ENCODE measurements at places on chromosomes 5 and 9.

GRCh38 chr5:18403141-18403540 is 768.9 kb downstream of the TAF11L14 start:
- no peak for DNase-seq

DNA sequence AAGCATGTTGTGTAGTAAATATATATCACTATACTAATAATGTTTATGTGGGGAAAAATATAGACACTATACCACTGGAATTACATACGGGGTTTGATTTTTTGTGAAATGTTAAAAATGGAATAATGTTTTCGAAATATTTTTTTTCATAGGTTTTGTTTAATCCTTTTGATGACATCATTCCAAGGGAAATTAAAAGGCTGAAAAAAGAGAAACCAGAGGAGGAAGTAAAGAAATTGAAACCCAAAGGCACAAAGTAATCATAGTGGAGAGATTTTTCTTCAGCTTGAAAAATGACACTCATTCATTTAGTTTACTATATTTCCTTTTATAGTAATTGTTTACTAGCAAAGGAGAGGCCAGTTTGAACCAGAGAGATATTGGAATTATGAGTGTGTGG is 17.6 kb downstream of the CWC27 start:
- DNase-seq = no peak

GRCh38 chr9:133230093-133230492 is 21.0 kb upstream of the OBP2B start:
- DNase-seq = no peak

- DNase-seq = no peak
These were observed 108.6 kb downstream of the TRIO start for GRCh38 chr5:14251733-14252132.

DNA sequence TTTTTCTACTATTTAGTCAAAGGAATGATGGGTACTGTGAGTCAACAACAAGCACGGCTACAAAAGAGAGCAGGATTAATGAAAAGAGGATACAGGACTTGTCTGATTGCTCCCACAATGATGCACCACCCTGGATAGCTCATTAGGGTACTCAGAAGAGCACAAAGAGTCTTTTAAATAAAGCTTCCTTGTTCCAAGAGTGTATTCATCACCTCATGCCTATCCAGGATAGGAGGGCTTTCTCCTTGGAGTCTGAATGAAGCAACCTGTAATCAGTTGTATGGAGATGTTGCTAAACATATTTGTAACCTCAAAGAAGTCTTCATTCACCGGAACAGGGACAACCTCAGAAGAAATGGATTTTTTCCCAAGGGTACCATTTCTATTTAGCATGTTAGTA is 219.5 kb upstream of the TMEM161B start:
- DNase-seq = no peak

DNA sequence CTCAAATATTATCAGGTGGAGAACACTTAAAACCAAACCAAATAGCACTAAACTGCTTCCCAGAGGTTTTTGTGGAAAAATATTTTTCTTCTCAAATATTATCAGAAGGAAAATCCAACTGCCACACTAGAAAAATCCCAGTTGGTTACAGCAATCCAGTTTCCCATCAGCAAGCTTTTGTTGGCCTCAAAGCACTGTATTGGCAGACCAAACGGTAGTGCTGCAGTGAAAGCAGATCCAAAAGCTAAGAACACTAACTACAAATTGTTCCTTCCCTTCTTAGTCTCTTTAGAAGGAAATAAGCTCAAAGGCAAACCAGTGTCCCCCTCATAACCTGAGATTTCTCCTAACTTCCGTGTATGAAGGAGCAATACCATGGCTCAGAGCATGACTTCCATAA is 105.3 kb downstream of the TRIM36 start:
- no peak for DNase-seq

DNA sequence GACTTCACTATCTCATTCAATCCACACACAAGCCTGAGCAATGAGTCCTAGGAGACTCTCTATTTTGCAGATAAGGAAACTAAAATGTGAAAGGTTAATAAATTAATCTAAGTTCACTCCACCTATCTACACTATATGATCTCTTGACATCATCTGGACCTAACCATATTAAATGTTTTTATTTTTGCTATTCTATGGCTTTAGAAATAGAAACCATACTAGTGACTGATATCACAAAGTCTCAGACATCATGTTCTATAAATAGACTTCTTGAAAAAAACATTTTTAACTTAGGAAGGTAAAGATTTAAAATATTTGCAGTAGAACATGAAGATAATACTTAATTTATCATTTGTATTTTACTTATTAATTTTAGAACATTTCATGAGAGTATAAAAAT is 9.4 kb upstream of the ADGRV1 start:
- no peak for DNase-seq

DNA sequence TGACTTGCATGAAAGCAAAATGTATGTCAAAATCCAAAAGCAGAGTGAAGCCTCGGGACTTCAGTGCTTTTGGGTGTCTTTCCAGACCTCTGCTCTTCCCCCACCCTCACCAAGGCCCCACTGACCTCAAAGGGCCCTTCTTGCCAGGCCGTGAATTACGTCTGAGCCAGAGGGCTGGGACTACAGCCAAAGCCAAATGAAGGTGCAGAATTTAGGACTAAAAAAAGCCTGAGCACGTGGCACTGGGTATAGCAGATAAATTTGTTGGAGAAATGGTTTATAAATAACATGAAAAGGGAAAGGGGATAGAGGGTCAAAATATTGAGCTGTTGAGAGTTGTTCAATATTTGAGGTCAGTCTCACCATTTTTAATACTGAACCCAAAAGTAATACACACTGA is 163.4 kb downstream of the GHR start:
- no peak for DNase-seq

DNA sequence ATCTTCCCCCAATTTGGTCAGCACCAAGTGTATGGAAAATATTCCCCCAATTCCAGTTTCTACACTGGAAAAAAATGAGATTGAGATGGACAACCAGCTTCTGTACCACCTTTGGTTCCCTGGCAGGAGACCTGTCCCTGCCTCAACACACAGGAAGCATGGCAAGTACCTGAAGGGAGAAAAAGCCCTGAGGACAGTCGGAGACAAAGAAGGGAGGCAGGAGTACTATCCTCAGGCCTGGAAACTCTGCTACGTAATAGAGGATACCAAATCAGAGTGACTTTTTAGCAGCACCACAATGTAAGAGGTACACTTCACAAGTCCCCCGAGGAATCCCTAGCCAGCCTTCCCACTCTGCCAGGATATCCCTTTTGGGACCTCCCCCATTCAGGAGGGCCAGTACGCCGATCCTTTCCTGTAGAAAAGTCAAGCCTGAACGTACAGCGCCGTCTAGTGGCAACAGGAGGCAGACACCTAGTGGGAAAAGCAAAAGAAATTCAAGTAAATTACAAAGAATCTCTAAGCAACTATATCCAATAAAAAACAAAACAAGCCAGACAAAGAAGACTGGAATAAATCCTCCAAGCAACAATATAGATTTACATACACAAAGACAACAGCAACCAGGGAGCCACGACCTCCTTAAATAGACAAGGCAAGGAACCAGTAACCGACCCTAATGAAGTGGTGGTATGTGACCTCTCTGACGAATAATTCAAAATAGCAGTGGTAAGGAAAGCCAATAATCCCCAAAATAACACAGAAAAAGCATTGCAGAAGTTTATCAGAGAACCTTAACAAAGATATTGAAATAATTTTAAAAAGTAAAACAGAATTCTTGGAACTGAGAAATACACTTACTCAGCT is 63.3 kb upstream of the SLCO6A1 start:
- no peak for DNase-seq

DNA sequence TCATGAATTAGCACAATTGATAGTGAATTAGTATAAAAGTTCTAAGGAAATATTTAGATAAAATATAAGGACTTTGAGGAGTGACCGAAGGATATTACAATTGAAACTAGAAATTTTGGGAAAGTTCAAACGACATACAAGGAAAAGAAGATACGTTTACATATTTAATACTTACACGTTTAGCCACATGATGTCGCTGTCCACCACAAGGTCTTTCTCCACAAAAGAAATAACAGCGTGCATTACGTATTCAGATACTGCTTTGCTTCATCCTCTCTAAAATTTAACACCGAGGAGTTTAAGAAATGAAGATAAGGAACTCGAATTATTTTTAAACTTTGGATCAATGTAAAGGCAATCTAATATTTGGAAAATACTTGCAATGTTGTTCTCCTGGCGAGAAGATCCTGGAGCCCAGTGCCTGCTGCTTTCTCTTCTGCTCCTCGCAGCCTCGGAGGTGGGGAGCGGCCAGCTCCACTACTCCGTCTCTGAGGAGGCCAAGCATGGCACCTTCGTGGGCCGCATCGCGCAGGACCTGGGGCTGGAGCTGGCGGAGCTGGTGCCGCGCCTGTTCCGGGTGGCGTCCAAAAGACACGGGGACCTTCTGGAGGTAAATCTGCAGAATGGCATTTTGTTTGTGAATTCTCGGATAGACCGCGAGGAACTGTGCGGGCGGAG is at the start of gene PCDHA3:
TSS of gene PCDHA3 (plus strand) at position 242 of the 678 bp plus-strand sequence.
- DNase-seq = no peak

GRCh38 chr9:4890242-4890641 is 94.8 kb upstream of the JAK2 start:
- DNase-seq = no peak

GRCh38 chr5:170405817-170406216 is 16.6 kb upstream of the KCNMB1 start:
- no peak for DNase-seq

GRCh38 chr5:152527358-152528052 is 122.4 kb upstream of the NMUR2 start:
- no peak for DNase-seq

DNA sequence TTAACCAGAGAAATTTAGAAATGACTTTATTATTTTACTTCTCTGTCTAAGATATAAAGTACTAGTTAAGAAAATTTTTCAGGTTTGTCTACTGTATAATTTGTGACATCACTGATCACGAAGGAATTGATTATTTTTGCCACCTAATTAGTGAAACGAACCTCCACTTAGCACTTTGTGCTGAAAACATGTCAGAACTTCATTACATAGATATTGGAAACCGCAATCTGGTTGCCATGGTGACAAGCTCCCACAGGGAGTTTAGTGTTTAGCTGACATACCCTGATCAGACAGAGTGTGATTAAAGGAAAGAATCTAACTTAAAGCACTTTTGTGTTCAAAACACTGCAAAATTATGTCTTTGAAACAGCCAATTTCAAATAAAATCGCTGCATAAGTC is 668.4 kb upstream of the CCNG1 start:
- no peak for DNase-seq

DNA sequence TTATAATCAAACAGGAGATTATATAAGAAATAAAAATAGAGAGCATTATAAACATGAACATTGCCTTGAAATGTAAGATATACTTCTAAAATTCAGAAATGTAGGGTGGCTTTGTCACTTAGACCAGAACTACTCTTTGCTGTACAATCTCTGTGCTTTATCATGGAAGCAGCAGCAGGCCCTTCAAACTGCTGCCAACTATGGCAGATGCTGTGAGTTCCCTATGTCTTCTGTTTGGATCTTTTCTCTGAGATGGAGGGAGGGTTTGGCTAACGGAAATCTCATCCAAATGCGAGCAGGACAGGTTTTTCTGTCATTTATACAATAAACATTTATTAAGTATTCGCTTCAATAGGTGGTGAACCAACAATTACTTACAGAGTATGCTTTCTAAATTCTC is 34.8 kb upstream of the RICTOR start:
- no peak for DNase-seq

DNA sequence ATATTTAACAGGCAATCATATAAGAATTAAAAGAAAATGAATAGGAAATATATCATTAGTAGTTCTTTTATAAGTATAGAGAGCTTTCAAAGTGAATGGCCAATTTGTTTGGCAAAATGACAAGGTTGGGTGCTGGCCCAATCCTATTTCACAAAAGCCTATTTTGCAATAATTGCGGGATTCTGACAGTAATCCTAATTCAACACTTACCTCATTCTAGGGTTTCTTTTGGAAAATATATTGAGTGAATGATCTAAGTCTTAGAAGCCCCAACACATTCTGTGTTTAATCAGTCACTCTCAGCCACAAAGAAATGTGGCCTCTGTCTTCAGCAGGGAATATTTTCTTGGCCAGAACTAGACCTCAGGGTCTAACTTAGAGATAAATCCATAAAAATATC is 835.9 kb upstream of the ZNF608 start:
- no peak for DNase-seq

DNA sequence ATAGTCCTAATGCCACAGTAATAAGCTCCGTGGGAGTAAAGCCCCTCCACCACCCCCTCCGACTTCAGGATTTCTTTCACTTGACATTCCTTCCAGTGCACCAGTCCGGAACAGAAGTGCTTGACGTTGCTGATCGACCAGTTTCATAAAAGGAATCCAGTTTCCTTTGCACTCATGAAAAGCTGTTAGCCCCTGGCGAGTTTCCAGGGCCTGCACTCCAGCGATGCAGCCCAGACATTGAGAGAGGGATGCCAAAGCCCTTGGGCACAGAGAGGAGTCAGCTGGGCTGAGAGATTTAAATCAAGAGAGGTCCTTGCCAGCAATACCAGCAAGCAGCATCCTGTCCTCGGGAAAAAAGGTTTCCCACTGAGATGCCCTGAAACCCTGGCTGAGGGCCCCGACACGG is 170.1 kb downstream of the GABBR2 start:
- DNase-seq = no peak

DNA sequence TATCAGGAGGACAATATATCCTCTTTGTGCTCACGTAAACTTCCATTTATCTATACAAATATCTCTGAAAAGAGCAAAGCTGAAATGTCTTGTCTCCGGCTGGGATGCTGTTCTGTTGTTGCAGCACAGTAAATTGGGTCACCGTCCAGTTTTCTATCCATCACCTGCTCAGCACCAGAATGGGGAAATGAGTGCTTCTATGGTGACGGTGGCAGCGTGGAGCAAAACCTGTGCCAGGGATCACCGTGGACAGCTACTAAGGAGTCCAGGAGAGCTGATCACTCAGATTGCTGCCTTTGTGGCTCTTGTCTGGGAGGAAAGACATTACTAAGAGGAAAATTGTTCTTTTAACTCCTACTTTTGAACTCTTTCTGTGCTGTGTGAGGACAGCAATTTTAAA is 531.6 kb downstream of the PSAT1 start:
- DNase-seq = no peak

- DNase-seq = no peak
These were observed 1.5 kb downstream of the NEK6 start for GRCh38 chr9:124259158-124259808.

GRCh38 chr5:1495525-1495897 is 28.2 kb downstream of the LPCAT1 start:
- no peak for DNase-seq

DNA sequence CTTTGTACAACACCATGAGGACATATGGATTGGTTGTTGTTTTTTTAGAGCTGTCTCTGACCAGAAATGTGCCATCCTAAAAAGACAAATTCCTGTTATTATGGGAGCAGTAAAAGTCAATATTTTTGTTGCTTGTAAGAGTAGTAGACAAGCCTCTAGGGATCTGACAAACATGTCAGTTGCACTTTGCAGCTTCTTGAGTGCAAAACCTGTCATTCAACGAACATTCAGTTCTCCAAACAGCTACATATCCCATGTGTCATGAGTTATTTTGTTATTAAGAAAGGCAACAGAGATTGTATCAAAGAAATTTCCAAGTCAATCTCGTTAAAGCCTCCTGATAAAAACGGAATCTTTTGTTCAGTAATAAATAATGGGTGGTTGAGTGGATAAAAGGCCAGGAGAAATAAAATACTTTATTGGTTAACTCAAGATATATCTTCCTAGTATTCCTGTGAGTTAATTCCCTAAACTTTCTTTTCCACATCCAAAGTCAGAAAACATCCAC is 18.1 kb downstream of the C5orf58 start:
- DNase-seq = no peak

GRCh38 chr5:175235251-175235960 is 208.6 kb downstream of the DRD1 start:
- DNase-seq = no peak

Data from activated naive CD4-positive, alpha-beta T cell (primary cell).